Dorsolateral prefrontal cortex (tissue), 122 donors: ENCODE measurements at places on chromosomes 13 and 19. TPM values are rescaled to one million over a fixed set of nuclear protein-coding genes. Genes with fewer than 3 reads are reported as not detected.

The SPC24 gene
- total RNA-seq: 1.4 TPM

The ENOX1 gene
- total RNA-seq: 17.3 TPM

The IGLON5 gene
- 31.1 TPM for total RNA-seq

- DNase-seq: no peak
Measured at GRCh38 chr13:109628251-109628699, 158.1 kb downstream of the IRS2 start.

DNA sequence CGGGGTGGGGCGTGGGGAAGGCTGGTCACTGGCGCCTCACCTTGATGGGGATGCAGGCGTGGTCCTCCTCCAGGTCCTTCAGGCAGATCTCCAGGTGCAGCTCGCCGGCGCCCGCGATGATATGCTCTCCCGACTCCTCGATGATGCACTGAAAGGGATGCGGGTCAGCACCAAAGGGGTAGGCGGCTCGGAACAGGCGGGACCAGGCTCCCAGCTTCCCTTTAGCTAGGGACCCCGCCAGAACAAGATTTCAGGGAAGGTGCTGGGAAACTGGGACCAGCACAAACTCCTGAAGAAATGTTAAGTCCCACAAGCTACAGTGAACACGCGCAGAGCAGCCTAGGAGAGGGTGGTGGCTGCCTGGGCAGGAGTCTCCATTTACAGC lies 6.0 kb downstream of the EEF2 start:
- no peak for DNase-seq

DNA sequence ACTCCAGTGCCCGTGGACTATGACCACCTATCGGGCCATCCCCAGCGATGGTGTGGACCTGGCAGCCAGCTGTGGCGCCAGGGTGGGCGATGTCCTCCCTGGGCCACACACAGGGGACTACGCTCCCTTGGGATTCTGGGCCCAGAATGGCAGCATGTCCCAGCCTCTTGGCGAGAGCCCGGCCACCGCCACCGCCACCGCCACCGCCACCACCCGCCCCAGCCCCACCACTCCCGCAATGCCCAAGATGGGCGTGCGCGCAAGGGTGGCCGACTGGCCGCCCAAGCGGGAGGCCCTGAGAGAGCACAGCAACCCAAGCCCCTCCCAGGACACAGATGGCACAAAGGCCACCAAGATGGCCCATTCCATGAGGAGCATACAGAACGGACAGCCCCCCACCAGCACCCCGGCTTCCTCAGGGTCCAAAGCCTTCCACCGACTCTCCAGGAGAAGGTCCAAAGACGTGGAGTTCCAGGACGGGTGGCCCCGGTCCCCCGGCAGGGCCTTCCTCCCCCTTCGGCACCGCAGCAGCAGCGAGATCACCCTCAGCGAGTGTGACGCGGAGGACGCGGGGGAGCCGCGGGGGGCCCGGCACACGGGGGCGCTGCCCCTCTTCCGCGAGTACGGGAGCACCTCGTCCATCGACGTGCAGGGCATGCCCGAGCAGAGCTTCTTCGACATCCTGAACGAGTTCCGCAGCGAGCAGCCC lies 142.3 kb downstream of the DPF1 start:
- DNase-seq: no peak

GRCh38 chr13:67643516-67644055 lies 413.4 kb upstream of the PCDH9 start:
- no peak for DNase-seq

GRCh38 chr19:1343041-1343440 lies 40.7 kb upstream of the NDUFS7 start:
- DNase-seq: no peak

GRCh38 chr13:42876270-42876714 lies 94.9 kb downstream of the FAM216B start:
- DNase-seq: no peak
